Smooth muscle cell of the pulmonary artery (primary cell): ENCODE measurements at places on chromosomes 6 and 20. TPM values are rescaled to one million over a fixed set of nuclear protein-coding genes. Genes with fewer than 3 reads are reported as not detected.

Gene PGC
- total RNA-seq: not detected in 2 replicates

Gene OR2H1
- not detected in 2 replicates for total RNA-seq

Gene TULP1
- not detected in 2 replicates for total RNA-seq

Gene KIFC1
- 2.1 and 5.0 TPM in 2 replicates for total RNA-seq

Gene FOXC1
- total RNA-seq: 8.2 and 19.5 TPM in 2 replicates

Gene RGS19
- total RNA-seq: 7.7 and 14.5 TPM in 2 replicates

Gene HLA-E
- 215 and 254 TPM in 2 replicates for total RNA-seq

Gene OPN5
- total RNA-seq: not detected in 2 replicates

Gene WFDC12
- not detected in 2 replicates for total RNA-seq

Gene SNAP91
- 0.20 TPM in 1 of 2 replicates, not detected in the other for total RNA-seq

Gene CLVS2
- not detected in 2 replicates for total RNA-seq

Gene CCN2
- total RNA-seq: 658 and 710 TPM in 2 replicates

Gene PSMB8
- 33.5 and 35.4 TPM in 2 replicates for total RNA-seq

Gene DYNLT2
- total RNA-seq: 0.39 and 0.43 TPM in 2 replicates

Gene TINAG
- total RNA-seq: not detected in 2 replicates

Gene PRPH2
- total RNA-seq: 0.50 and 0.91 TPM in 2 replicates

Gene PRSS16
- total RNA-seq: 0.33 and 0.40 TPM in 2 replicates

Gene SLPI
- total RNA-seq: 0.52 and 0.69 TPM in 2 replicates

Gene FAM120B
- total RNA-seq: 25.6 and 28.3 TPM in 2 replicates

Gene BPIFB1
- total RNA-seq: 0.07 TPM in 1 of 2 replicates, not detected in the other

Gene EYA4
- total RNA-seq: 0.65 TPM in 1 of 2 replicates, not detected in the other

Gene OSTM1
- total RNA-seq: 63.6 and 109 TPM in 2 replicates

Gene NR2E1
- not detected in 2 replicates for total RNA-seq

Gene KCNQ2
- not detected in 2 replicates for total RNA-seq

Gene FKBP1C
- 0.20 and 2.9 TPM in 2 replicates for total RNA-seq

Gene AAR2
- total RNA-seq: 25.1 and 25.8 TPM in 2 replicates

Gene TLDC2
- total RNA-seq: not detected in 2 replicates

Gene SEL1L2
- not detected in 2 replicates for total RNA-seq

Gene BTNL2
- not detected in 2 replicates for total RNA-seq

Gene SPEF1
- 0.13 and 0.20 TPM in 2 replicates for total RNA-seq

Gene C6orf163
- total RNA-seq: 1.2 and 1.7 TPM in 2 replicates

Gene TTK
- 2.5 and 7.7 TPM in 2 replicates for total RNA-seq

Gene MUCL3
- not detected in 2 replicates for total RNA-seq

Gene NKAIN4
- not detected in 2 replicates for total RNA-seq

Gene OR12D3
- total RNA-seq: not detected in 2 replicates

Gene EDN1
- 23.8 and 24.9 TPM in 2 replicates for total RNA-seq

Gene GPX5
- not detected in 2 replicates for total RNA-seq

Gene CCN6
- 0.10 TPM in 1 of 2 replicates, not detected in the other for total RNA-seq
